ENCODE measurements at places on chromosomes 7 and 10. TPM values are rescaled to one million over a fixed set of nuclear protein-coding genes. Genes with fewer than 3 reads are reported as not detected.

- peak; percentile 81 for DNase-seq
Measured at GRCh38 chr10:91409069-91409868, 875 bp upstream of the HECTD2 start.

GRCh38 chr7:111730476-111731300 lies 168.4 kb upstream of the IMMP2L start:
- no peak for DNase-seq

GRCh38 chr7:37435156-37435855 lies 13.4 kb downstream of the ELMO1 start:
- peak; percentile 8 for DNase-seq

DNA sequence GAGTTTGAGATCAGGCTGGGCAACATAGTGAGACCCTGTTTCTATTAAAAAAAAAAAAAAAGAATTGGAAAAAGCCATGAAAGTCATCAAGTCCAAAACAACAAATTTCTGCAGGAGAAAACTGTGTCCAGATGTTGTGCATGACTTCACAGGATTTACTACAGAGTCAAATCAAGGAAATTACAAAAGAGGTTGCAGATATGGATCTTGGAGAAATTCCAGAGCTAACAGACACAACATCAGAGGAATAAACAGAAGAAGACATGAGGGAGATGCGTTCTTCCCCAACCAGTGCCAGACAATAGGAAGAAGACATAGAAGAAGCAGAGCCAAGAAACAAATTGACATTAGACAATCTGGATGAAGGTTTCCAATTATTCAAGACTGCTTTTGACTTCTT lies 24.3 kb upstream of the KCNIP2 start:
- DNase-seq = no peak

Gene NEUROD6
- total RNA-seq = not detected

Data from lower leg skin (tissue), 4 donors.